ENCODE measurements at places on chromosomes 16 and 17.

DNA sequence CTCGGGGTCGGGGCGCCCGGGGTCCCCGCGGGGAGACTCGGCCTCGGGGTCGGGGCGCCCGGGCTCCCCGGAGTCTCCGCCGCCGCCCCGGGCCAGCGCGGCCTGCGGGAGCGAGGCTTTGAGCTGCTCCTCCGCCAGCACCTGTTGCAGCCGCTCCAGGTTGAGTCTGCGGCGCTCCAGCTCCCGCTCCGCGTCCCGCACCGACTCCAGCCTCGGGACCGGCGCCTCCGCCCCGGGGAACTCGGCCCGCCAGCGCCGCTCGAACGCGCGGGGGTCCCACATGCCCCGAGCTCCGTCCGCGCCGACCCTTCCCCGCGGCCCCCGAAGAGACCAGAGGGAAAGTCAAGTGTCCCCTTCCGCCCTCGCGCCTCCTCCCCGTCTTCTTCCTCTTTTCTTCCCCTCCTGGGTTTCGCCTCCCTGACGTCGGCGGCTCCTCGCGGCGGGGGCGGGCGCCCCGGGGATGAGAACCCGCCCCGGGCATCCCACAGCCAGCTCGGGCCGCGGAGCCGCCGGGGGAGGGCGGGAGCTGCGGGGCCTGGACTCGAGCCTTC is 40.8 kb upstream of the BHLHA9 start:
- no peak for DNase-seq

- DNase-seq = peak; percentile 39
These were observed 14.2 kb upstream of the MSI2 start for GRCh38 chr17:57242148-57242547.

DNA sequence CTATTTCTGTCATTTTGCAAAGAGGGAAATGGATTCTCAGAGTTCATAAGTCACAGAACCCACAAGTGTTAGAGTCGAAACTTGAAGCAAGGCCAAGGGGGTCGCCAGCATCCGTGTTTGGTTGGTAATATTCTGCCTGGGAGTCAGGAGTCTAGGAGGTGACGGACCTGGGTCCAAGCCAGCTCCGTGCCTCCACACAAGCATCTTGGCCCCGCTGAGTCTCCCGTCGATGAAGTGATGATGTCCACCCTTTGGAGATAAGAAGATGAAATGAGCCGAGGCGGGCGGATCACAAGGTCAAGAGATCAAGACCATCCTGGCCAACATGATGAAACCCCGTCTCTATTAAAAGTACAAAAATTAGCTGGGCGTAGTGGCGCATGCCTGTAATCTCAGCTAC is 53.2 kb upstream of the TNRC6C start:
- DNase-seq = no peak

- no peak for DNase-seq
These were observed 1.4 kb downstream of the TLCD1 start for GRCh38 chr17:28724500-28725165.

DNA sequence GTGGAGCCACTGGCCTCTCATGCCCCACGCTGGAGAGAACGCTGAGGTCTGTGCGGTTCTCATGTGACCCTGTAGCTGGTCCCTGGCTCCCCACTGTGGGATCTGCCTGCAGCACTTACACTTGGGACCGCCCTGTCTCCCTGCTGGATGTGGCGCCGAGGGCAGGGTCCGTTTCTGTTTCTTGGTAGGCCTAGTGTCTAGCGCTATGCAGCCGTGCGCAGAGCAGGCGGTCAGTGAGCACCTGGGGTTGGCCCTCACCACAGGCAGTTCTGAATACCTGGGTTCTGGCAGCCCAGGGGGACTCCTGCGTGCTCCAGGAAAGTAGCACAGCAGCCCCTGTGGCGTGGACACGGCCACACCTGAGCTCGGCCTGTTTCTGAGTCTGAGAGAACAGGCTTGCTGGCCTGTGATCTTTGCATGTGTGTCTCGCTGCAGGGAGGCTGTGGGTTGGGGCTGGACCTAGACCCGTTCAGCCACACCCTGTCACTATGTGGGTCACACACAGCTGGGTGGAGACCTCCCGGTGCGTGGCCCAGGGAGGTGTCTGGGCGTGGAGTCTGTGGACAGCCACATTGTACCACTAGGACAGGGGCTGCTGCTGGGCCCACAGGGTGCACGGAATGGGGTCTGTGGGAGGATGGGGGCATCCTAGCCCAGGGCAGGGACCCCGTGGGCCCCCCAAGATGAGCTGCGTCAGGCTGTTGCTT is 2.8 kb downstream of the CAPN15 start:
- no peak for DNase-seq

- peak; percentile 40 for DNase-seq
These were observed 58.8 kb upstream of the GSE1 start for GRCh38 chr16:85554114-85554888.
